ENCODE measurements at places on chromosomes 1 and 21.
A peak's percentile ranks its signal among the peaks of the same experiment; 100 is the strongest.

DNA sequence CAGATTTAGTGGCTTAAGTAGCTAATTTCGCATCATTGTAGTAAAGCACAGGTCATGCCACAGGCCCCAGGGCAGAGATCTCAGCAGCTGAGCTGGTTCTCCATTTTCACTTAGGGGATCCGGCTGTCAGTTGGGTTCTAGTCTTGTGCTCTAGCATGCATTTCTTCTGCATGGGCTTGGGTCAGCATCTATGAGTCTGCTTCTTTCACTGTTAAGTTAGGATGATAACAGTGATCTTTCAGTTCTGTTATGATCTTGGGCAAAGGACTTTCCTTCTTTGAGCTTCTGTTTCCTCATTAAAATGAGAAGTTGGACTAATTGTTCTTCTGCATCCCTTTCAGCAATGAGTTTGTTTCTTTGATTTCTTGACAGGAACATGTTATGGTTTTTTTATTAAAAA is 123.6 kb upstream of the DNAH14 start:
- no peak for DNase-seq

DNA sequence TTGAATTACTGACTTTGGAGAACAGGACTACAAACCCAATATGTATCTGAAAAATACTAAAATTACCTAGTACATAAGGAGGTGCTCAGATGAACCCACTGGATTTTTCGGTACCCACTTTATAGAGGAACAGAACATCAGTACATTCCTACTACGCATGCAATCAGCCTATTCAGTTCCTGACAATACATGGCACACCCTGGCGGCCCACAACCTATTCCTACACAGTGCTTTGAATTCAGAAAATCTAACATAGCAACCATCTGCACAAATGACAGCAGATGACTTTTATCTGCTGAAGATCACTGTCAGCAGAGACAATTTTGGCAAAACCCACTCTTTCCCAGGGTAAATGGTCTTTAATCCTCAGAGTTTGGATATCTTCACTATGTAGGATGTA is 257.1 kb upstream of the GREM2 start:
- DNase-seq = no peak

GRCh38 chr1:150006881-150007421 is 3.6 kb downstream of the OTUD7B start:
- no peak for DNase-seq

DNA sequence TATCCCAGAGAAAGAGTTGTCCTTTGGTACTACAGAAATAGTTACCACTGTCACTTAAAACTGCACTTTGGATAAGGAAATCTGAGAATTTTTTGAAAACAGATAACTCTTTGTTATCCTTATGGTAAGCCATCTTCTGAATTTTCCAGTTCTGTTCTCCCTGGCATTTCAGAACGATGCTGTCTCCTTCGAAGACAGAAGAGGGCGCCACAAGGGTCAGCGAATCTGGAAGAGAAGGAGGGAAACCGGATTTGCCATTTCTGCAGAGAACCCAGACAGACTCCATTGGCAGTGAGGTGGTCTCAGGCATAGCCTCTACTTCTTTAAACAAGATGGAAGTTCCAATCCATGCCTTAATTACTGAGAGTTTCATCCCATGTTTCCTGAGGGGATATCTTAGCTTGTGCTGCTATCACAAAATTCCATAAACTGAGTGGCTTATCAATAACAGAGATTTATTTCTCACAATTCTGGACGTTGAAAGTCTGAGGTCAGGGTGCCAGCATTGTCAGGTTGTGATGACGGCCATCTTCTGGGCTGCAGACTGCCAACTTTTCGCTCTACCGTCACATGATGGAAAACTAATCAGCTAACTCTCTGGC is 6.4 kb downstream of the FCRL2 start:
- no peak for DNase-seq

- no peak for DNase-seq
These were observed 32.2 kb upstream of the RPTN start for GRCh38 chr1:152191260-152191659.

GRCh38 chr1:208120431-208120790 is 123.8 kb downstream of the PLXNA2 start:
- DNase-seq = no peak

GRCh38 chr1:218478336-218478735 is 133.2 kb downstream of the TGFB2 start:
- DNase-seq = no peak

GRCh38 chr21:36816561-36817130 is 117.7 kb downstream of the SIM2 start:
- DNase-seq = no peak

DNA sequence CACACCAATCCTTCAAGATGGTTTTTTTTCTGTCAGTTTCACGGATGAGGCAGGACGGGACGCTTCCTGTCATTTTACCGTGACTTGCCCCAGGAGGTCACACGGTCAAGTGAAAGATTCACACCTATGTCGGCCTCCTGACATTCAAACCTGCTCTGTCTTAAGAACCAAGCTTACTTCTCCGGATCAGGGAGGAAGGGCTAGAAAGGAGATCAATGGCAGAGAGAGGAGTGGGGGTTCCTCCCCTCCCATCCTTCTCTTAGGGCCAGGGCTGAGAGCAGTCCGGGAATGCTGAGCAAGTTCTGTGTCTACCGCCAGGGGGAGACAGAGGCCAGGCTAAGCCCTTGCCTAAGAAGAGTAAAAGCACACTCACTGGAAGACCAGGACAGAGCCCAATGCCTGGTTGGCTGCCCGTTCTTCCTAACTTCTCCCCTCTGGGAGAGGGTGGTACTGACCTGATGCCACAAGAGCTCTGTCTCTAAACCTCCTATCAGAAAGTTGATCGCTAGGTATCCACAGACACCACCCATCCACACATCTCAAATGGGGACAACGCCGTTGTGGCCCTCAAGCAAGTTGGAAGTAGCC is 1.1 kb upstream of the PPM1J start:
- peak; percentile 53 for DNase-seq

GRCh38 chr1:176790786-176791185 is 327.8 kb downstream of the PAPPA2 start:
- no peak for DNase-seq

GRCh38 chr1:30508611-30509010 is 214.8 kb downstream of the MATN1 start:
- no peak for DNase-seq

GRCh38 chr1:212513586-212513985 is 80.9 kb downstream of the NENF start:
- DNase-seq = no peak

DNA sequence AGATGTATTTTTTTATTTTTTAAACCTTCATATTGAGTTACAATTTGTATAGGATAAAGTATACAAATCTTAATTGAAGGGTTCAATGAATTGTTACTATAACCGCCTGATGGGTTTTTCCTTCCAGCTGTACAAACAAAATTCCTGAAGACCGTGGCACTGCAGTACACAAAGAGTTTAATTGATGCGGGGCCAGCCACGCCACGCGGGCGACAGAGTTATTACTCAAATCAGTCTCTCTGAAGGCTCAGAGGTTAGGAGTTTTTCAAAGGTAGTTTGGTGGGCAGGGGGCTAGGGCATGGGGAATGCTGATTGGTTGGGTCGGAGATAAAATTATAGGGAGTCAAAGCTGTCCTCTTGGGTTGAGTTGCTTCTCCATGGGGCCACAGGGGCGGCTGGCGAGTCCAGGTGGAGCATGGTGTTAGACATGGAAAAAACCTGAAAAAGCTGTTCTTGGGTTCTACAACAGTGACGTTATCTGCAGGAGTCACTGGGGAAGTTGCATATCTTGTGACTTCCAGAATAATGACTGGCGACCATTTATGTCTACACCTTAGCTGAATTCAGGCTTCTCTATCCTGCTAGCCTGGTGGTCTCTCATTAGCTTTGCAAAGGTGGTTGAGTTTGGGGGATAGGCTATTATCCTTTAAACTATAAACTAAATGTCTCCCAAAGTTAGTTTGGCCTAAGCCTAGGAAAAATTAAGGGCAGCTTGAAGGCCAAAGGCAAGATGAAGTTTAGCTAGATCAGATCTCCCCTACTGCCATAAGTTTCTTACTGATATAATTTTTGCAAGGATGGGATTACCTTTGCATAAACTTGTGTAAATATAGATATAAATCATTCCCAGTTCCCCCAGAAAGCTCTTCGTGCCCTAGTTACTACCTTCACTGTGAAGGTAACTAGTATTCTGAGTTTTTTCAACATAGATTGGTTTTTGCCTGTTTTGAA is 13.0 kb upstream of the TMEM9 start:
- no peak for DNase-seq

GRCh38 chr1:218494449-218494852 is 149.3 kb downstream of the TGFB2 start:
- no peak for DNase-seq

DNA sequence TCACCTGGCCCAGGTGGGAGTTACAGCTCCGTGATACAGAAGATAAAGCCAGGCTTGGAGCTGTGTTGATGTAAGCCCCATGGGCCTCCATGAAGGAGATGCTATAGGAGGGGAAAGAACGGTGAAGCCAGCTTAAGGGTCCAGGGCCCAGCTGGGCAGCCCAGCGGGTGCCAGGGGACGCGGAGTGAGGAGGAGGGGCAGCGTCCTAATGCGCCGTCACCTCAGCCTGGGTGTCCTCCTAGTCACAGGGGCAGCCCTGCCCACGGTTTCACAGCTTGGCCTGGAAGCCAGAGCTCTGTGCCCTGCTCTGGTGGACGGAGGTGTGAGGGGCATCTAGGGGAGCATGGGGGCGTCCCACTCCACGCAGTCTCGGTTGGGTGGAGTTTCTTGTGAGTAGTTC is 52.7 kb upstream of the TTC34 start:
- no peak for DNase-seq

DNA sequence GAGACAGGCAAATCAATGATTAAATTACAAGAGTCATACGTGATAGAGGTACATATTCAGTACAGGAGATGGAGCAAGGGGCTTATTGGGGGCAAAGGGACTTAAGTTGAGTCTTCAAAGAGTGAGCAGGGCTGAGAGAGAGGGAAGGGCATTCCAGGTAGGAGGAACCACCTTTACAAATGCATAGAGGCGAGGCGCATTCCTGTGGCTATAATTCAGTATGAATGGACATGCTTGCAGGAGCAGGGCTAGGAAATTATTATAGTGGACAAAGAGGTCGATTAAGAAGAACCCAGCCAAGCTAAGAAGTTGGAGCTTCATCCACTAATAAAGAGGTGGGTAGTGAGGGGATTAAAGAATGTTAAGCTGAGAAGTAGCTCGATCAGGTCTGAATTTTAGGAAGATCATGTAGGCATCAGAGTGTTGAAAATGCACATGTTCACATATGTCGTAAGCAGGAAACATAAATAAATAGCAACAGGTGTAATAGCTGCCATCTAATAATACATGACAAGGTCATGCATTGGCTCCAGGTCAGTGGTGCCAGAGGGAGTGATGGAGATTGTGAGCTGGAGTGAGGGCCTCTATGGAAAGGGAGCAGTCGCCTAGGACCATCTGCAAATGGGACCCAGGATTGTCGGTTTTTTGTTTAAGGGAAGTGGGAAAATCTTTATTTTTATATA is 12.0 kb upstream of the HNRNPU start:
- DNase-seq = no peak

DNA sequence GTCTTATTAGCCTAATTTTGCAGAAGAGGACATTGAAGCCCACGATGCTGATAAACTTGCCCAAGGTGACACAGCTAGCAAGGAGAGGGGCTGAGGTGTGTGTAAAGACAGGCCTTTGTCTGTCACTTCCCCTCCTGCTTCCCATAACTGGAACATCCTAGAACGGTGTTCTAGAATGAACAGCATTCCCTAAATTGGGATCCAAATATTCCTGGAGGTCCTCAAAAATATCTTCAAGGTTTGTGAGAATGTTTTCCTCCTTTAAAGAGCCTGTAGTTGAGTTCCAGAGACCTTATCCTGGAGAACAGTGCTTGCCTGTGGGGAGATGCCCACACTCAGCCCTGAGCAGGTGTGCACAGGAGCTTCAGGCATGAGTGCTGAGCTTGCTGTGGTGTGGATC is 41.5 kb upstream of the SAMD13 start:
- no peak for DNase-seq

DNA sequence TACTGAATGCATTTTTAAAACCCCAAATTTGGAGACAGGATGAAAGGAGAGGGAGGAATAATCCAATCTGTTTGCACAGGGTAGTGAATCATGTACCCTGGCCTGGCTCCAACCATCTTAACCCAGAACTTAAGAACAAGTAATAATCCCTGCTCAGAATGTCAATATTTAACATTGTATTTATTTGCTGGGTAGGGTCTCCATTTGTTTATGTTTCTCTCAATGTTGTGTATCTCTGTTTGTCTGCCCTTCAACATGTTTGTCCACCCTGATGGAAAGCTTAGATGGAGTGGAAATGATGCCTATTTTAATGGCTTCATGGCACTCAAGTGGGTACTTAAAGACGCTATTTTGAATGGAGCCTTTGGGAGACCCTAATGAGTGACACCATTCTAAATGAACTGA is 54.4 kb upstream of the CDC42BPA start:
- DNase-seq = no peak

GRCh38 chr1:201229771-201230635 is 39.4 kb downstream of the IGFN1 start:
- no peak for DNase-seq

DNA sequence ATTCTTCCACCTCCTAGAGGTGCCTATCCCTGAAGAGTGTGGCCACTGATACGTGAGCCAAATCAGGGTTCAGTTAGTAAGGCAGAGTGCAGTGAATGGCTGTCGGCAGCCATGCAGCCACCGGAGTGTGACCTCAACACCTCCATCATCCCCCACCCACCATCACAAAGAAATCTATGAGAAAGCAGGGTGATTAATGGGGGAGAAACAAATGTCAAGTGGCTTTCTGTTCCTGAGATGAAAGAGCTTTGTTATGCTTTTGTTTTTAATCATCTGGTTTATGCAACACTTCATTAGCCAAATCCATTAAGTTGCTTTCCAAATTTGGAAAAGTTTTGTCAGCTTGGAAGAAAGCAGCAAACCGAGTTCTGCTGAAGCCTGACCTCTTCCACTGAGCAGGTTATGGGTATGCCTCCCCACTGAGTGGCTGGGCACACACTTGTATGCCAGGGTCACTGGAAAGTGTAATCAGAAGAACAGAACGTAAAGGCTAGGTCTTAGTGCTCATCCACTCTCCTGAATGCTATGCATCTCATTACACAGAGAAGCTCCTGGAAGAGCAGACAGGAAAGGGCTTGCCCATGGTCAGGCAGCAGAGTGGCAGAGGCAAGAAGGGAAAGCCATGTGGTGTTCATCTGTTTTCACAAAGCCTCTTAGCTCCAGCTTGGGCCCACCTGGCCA is 57.1 kb upstream of the ATP1B1 start:
- DNase-seq = no peak

GRCh38 chr1:158946785-158947184 is 15.4 kb downstream of the PYHIN1 start:
- no peak for DNase-seq

DNA sequence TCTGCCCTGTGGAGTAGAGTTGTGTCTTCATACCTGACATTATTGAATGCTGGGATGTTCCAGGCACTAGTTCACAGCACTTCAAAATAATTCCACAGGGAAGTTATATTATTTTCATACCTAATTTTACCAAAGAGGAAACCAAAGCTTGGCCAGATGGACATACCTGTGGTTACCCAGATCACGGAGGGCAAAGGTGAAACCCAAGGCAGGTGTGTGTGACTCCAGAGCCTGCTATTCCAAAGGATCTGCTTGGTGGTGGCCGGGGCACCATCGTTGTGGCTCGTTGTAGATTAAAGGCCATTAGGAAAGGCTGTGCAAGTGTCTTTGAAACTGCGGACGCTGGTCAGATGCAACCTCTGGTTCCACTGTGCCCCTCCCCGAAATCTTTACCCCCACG is 108.6 kb downstream of the ZBTB18 start:
- no peak for DNase-seq

All from GM12892 (cell line).